ENCODE measurements at places on chromosomes 2 and 18.

DNA sequence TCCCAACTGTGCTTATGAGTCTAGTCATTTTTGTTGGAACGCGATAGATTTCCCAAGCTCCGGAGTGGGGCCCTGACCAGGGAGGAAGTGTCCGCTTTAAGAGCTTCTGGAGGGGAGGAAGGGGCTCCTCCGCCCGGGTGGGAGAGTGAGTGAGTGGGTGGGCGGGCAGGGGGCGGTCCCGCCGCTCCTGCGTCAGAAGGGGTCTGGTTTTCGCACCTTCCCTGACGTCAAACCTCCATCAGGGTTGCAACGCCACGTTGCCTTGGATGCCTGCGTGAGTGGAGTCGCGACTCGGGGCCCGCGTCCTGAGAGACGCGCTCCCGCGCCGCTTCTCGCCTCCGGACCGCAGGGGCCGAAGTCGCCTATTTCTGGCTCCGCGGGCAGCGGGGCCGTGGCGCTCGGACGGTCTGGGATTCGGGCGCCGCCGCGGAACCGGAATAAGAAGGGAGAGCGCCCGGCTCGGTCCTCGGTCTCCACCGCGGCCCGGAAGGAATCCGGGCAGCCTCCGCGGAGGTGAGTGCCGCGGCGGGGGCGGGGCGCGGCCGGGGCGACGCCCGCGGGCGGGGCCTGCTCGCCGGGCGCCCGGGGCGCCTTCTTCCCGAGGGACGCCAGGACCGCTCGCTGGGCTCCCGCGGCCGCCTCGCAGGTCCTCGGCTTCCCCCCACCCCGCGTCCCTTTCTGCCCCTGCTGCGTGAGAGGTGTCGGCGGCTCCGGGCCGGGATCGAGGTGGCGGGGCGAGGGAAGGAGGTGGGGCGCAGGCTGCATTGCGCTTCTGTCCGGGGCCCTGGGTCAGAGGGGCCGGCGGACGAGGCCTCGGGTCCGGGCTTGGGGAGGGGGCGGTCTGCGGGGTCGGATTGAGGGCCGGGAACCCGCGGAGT is at the start of gene ZDBF2:
ZDBF2 (plus strand) TSS at position 230 of the 878 bp plus-strand sequence. CDS start 7,187 bp downstream, outside the sequence.
- peak; percentile 50 for DNase-seq

- DNase-seq = no peak
Observed at GRCh38 chr2:105361102-105361889, 24.0 kb downstream of the C2orf49 start.

DNA sequence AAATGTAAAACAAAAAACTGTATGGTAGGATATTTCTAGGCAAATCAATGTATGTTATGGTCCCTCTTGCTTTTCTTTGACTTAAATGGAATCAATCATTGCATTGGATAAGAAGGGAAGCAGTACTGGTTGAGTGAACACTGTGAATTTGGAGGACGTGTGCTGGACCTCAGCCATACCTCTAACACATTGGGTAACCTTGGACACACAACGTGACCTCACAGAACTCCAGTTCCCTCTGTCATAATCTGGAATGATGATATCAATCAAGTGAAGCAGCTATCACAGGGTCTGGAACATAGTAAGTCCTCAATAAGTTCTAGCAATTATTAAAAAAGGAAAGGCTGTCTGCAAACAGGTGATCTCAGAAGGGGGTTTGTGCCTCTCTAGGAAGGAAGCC is 474.9 kb upstream of the TCF4 start:
- DNase-seq = no peak

DNA sequence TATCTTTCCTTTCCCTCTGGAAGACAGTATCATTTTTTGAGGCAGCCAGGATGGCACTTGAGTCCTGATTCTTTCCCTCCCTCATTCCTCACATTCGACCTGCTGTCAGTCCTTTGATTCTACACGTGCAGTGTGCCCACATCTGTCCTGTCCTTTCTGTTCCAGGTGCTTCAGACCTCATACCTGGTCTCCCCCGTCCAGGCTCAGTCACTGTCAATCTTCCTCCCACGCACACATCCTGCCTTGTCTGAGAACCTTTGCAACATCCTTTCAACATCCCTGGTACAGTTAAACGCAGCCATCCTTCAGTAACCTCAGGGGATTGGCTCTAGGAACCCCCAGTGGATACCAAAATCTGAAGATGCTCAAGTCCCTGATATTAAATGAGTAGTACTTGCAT is 10.1 kb downstream of the BCL2 start:
- no peak for DNase-seq

DNA sequence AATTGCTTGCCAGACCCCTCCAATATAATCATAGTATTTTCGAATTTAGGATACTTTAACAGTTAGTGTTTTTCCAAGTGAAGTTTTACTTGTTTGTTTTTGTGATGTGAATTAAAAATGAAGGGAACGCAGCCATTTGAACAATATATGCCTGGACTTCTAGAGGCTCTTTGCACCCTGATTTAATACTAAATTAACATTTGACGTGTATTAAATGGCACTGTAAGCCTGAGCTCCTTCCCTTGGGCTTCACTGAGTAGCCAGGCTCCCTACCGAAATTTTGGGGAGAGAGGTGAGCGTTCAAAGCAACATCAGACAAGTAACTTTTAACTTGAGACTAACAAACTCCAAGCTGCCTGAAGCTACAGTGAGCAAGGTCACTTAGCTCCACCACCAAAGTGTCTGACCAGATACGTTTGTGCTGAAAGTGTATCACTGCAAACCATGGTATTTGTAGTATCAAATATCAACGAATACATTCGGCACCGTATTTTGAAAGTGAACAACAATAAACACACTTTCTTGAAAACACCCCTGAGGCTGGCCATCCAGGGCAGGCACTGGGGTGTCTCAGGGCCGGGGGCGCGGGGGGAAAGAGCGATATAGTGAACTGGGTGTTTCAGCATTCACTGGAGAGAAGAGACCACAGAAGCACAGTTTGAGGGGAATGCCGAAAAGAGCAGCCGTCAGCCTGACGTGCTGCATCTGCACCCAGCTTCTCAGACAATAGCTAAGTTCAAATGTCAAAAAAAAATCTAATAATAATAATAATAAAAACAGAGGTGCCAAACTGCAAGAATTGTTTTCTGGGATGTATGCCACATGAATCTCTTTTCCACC is 7.7 kb upstream of the POU3F3 start:
- no peak for DNase-seq

GRCh38 chr2:230218421-230218820 is 1.4 kb downstream of the SP110 start:
- DNase-seq = no peak

DNA sequence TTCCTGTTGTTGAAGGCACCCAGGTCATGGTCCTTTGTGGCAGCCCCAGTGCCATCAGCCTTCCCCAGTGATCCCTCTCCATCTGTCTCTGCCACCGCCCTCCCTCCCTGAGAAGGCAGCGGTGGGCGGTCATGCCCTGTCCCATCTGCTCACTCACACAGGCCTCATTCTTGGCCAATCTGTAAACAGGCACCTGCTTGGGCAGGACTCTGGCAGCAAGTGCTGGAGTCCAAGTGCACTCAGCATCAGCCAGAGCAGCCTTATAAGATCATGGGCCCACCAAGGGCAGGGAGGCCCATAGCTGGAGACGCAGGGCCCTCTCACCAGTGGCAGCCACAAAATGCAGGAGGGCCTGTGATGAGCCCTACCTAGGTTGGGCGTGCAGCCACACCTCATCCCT is 140.9 kb downstream of the TWIST2 start:
- no peak for DNase-seq

DNA sequence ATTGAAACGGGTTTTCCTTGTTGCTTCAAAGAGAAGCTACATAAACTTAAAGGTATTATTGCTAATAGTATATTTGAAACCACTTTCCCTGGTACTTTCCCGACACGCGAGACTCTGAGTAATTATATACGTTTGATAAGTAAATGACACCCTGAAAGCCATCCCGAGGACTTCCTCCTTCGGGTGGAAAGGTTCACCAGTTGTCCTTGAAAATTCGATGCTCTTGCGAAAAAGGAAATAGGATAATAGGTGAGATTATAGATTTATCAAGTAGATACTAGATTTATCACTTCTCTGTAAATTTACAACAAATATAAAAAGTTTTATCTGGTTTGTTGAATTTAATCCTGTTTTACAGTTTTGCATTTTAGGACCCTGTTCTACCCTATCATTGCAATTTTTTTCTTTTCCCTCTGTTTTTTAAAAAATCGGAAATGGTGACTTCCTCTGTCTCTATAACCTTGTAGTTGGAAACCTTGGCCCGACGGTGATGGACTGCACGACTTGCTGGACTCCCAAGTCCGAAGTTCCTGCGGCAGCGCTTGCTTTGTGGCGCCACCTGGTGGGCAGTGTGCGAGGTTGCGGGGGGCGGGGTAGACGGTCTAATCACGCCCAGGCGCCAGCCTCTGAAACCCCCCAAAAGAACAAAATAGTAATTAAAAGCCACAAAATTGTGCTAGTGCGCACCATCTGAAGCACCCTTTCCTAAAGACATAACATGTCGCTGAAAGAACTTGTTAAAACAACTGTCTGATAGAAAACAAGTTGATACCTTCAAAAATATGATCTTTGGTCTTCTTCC is 972 bp upstream of the DLX2 start:
- DNase-seq = peak; percentile 62

DNA sequence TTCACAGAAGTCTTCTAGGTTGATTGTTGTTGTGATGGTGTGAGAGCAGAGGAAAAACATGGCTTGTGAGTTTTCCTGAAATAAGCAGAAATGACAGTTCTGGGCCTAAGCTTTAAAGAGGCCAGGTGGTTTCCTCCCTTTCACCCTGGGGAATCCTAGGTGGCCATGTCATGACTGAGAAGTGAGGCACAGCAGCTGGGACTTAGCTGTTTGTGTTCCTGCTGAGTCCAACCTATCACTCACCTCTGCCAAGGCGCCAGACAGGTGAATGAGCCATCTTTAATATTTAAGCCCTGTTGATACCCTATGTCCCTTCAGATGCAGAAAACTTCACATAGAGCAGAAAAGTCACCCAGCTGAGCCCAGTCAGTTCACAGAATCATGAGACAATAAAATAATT is 384.4 kb downstream of the SLC4A3 start:
- no peak for DNase-seq

DNA sequence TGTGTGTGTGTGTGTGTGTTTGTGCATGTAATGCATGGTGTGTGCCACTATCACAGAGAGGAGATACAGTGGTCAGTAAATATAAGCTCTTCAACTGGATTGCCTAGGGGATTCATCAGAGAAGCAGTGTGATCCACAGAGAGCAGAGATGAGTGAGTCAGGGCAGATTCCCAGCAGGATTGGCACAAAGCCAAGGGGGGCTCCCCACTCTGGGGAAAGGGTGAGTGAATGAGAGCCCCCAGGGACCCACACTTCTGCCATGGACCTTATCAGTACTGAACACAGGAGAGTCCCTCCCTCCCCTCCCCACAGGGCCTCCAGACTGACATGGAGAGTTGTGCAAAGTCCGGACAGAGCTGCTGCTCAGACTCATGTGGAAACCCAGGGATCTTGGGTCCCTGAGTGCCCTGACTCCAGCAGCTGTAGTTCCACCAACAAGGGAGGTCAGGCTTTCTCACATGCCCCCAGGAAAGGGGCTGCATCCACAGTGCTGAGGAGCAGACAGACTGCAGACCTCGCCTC is 748.8 kb downstream of the NR4A2 start:
- DNase-seq = no peak

- DNase-seq = no peak
Observed at GRCh38 chr2:183898641-183899040, 699.7 kb upstream of the ZNF804A start.

- DNase-seq = no peak
Observed at GRCh38 chr18:2002604-2003003, 568.7 kb downstream of the METTL4 start.

All from activated T-cell treated with anti-CD3 and anti-CD28 coated beads for 48 hours (primary cell).